ENCODE measurements at places on chromosomes 7 and 10. TPM values are rescaled to one million over a fixed set of nuclear protein-coding genes. Genes with fewer than 3 reads are reported as not detected.

GRCh38 chr10:123139521-123140163 lies 3.9 kb downstream of the HMX3 start:
- no peak for DNase-seq

- no peak for DNase-seq
Observed at GRCh38 chr7:81349044-81349443, 420.8 kb downstream of the HGF start.

- no peak for DNase-seq
Observed at GRCh38 chr7:128810997-128811396, 19.2 kb upstream of the FLNC start.

GRCh38 chr10:125692601-125693523 lies 9.9 kb upstream of the TEX36 start:
- no peak for DNase-seq

OR6V1 gene
- total RNA-seq: not detected

GRCh38 chr10:72086466-72087391 lies 1.6 kb downstream of the SPOCK2 start:
- no peak for DNase-seq

HOXA3 gene
- total RNA-seq: 6.2 TPM

GRCh38 chr7:80816806-80817205 lies 102.0 kb downstream of the SEMA3C start:
- DNase-seq: no peak

DNA sequence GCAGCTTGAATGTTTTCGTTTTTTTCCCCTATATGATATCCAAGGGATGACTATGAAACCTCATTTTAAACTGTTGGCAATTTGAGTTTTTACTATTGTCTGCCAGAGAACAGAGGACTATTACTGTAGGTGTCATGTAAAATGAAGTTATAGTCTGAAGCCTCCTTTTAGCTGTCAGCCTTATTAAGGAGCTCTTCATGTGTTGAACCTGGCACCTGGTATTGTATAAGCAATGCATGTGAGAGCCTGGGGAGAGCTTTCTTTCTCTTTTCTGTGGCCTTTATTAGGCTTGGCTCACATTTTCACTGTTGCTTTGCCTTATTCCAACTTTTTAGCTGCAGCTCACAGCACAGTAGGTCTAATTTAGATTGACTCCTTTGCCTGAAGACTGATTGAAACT lies 119.1 kb upstream of the FOXP2 start:
- DNase-seq: no peak

SPDYE9 gene
- not detected for total RNA-seq

DNA sequence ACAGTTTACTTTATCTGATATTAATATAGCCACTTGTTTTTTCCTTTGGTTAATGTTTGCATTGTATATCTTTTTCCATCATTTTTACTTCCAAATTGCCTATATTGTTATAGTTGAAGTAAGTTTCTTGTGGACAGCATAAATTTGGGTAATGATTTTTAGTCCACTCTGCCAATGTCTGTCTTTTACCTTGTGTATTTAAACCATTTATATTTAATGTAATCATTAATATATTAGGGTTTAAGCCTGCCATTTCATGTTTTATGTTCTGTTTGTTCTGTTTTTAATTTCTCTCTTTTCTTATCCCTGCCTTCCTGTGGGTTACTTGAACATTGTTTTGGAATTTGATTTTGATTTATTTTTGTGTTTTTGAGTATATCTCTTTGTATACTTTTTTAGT lies 12.8 kb upstream of the NOD1 start:
- DNase-seq: no peak

AQP1 gene
- 117 TPM for total RNA-seq

- DNase-seq: no peak
Observed at GRCh38 chr10:101752241-101752640, 23.7 kb downstream of the FGF8 start.

DNA sequence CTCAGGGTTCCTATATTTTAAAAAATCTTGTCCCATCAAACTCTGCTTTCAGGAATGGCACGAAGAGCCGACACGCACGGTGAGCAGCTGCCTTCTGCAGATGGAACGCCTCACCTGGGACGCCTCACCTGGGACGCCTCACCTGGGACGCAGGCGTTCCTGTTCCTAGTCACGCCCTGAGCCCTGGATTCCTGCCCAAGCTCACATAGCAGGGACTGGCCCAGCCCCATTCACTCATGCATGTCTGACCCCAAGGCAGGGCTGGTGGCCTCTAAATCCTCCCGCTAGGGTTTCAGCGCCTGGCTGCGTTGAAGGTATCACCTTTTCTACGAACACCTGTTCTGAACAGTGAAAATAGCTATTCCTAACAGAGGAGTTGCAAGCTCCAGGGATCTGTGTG lies 49.8 kb downstream of the CARD11 start:
- DNase-seq: no peak

GRCh38 chr7:31345421-31345820 lies 4.9 kb upstream of the NEUROD6 start:
- DNase-seq: no peak

HTR5A gene
- not detected for total RNA-seq

DNA sequence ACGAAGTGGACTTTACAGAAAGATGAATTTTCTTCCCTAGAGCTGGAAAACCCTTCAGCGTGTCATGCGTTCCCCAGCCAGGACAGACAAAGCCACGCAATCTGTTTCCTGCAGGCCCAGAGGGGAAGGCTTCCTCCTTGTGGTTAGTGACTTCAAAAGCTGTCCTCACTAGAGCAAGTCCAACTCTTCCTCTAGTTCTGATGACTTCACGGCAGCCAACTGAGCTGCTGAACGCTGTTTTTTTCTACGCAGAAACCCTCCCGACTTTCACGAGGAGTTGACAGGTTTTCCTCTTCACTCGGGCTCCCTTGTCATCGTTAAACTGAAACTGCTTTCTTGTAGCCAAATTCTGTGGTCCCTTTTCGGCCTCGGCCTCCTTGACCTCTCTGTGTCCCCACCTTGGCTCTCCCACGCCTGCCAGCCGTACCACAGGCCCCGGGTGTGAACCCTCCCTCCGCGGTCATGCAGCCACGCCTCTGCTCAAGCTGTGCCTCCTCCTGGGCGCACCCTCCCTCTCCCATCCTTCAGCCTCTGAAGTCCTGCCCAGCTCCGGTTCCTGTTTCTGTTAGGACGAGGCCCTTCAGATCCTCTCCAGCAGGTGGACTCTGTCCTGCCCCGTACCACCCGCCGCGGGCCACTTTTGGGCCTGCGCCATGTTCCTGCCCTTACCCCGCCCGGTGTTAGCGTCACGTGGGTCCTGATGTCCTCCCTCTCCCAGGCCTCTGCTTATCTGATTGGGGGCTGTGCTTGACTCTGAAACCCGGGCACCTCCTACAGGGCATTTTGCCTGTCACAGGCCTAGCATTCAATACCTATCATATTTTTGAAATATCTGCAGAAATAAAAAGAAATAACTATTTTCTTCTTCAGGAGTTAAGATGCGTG lies 39.3 kb downstream of the CUX1 start:
- DNase-seq: peak; percentile 87

GRCh38 chr7:29253225-29253624 lies 58.6 kb downstream of the CHN2 start:
- no peak for DNase-seq

- DNase-seq: no peak
Observed at GRCh38 chr7:150967349-150967748, 10.8 kb downstream of the KCNH2 start.

GRCh38 chr7:131955679-131956078 lies 399.3 kb upstream of the PODXL start:
- DNase-seq: no peak

COX19 gene
- 4.7 TPM for total RNA-seq

- DNase-seq: no peak
Observed at GRCh38 chr10:12740813-12741212, 260.7 kb downstream of the CCDC3 start.

DNA sequence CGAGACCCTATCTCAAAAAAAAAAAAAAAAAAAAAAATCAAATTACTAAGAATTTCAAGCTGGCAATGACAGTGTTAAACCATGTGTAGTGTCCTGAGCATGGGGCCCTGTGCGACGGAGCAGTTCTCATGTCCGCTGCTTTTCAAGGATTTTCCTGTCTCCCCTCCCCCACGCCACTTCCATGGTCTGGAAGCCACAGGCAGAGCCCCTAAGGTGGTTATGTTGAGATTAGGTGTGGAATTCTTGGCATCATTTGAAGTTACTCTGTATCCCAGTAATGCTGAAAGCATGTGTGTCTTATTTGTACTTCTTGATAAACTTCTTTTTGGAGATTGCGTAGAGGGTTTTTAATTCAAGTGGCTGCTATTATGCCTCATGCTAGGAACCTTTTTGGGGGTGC lies 65.2 kb downstream of the PFKFB3 start:
- DNase-seq: no peak

DNA sequence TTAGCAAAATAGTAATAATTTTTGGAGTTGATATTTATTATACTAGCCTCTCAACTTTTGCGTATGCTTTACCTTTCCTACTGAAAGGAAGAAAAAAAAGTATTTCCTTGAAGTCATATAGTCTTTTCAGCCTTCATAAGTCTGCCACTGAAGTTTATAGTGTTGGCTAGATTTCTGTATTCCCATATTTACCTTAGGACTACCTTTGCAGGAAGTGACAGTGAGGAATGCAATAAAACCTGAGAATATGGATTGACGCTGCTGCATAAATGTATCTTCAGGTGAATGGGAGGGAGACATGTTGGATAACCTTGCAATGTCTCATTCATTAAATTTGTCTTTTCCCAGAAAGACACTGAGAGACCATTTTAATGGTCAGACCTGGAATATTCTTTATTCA lies 6.6 kb upstream of the LRRTM3 start:
- DNase-seq: no peak

TAC1 gene
- total RNA-seq: 0.38 TPM

- DNase-seq: no peak
Observed at GRCh38 chr10:13853854-13854253, 267.1 kb downstream of the PRPF18 start.

GRCh38 chr10:26860102-26860442 lies 686 bp downstream of the ABI1 start:
- DNase-seq: peak; percentile 36

FAM221A gene
- total RNA-seq: 2.2 TPM

GRCh38 chr7:17690030-17690429 lies 250.3 kb downstream of the SNX13 start:
- DNase-seq: no peak

DNA sequence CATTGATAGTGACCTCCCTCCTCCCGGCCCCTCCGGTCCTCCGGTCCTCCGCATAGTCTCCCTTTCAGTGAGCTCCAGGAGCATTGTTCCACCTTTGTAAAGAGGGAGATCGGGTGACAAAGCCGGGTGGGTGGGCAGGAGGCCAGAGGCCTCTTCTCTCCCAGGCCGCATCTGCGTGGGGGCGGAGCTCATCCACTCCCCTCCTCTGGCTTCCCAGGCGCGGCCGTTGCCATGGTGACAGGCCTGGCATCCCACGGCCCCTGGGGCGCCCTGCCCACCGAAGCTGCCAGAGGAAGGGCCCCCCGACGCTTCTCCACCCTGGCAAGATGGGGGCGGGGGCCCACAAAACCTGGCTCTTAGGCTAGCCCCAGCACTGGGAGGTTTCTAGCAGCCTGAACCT lies 4.4 kb upstream of the FZD9 start:
- no peak for DNase-seq

DNAH11 gene
- total RNA-seq: 0.10 TPM

GAD2 gene
- not detected for total RNA-seq

Data from gastrocnemius medialis (tissue), 4 donors.